Stimulated activated memory B cell treated with anti-CD40 and anti-IgM and Interleukin-4, amounts not matched to agents 10 μg/mL and 1 μg/mL and 100 μg/mL, for 72 hours (primary cell): ENCODE measurements at places on chromosomes 1 and 21.
A peak's percentile ranks its signal among the peaks of the same experiment; 100 is the strongest.

GRCh38 chr1:4784761-4785160 is 130.4 kb downstream of the AJAP1 start:
- H3K36me3 ChIP-seq: no peaks in the 10 kb centered on the region
- peaks cover 9% of the 10 kb centered on the region for H3K27me3 ChIP-seq
- H3K4me1 ChIP-seq: no peaks in the 10 kb centered on the region
- H3K27ac ChIP-seq: no peak overlapping the region
- H3K4me3 ChIP-seq: no peak overlapping the region

DNA sequence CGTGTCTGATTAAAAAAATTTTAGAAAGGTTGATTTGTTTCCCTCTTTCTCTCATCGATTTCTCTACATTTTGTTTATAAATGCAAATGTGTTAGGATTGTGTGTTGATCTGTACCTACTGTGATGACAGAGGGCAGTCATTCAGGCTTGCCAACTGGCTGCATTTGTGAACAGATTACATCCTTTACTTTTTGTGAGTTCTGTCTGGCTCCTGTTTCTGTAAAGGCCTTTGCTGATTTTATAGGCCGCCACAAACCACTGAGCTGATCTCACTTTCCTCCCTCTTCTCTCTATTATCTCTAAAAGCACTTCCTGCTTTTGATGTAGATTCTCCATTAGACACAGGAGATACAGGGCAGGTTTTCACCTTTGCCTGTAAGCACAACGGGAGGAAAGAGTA is 106.8 kb downstream of the ESRRG start:
- no peak overlapping the region for H3K4me3 ChIP-seq
- H3K27me3 ChIP-seq: no peaks in the 10 kb centered on the region
- no peak for ATAC-seq
- no peaks in the 10 kb centered on the region for H3K36me3 ChIP-seq
- H3K4me1 ChIP-seq: no peaks in the 10 kb centered on the region
- H3K27ac ChIP-seq: no peak overlapping the region

GRCh38 chr21:27586986-27587385 is 620.1 kb upstream of the ADAMTS5 start:
- no peak overlapping the region for H3K27ac ChIP-seq
- ATAC-seq: no peak
- H3K36me3 ChIP-seq: no peaks in the 10 kb centered on the region
- no peak overlapping the region for H3K4me3 ChIP-seq
- H3K27me3 ChIP-seq: no peaks in the 10 kb centered on the region
- H3K4me1 ChIP-seq: no peaks in the 10 kb centered on the region

- H3K27me3 ChIP-seq: peaks cover 68% of the 10 kb centered on the region
- peaks cover 7% of the 10 kb centered on the region for H3K4me1 ChIP-seq
- no peaks in the 10 kb centered on the region for H3K36me3 ChIP-seq
- ATAC-seq: no peak
- H3K4me3 ChIP-seq: no peak overlapping the region
- H3K27ac ChIP-seq: no peak overlapping the region
These were observed 67.5 kb upstream of the CD34 start for GRCh38 chr1:207978441-207978840.

DNA sequence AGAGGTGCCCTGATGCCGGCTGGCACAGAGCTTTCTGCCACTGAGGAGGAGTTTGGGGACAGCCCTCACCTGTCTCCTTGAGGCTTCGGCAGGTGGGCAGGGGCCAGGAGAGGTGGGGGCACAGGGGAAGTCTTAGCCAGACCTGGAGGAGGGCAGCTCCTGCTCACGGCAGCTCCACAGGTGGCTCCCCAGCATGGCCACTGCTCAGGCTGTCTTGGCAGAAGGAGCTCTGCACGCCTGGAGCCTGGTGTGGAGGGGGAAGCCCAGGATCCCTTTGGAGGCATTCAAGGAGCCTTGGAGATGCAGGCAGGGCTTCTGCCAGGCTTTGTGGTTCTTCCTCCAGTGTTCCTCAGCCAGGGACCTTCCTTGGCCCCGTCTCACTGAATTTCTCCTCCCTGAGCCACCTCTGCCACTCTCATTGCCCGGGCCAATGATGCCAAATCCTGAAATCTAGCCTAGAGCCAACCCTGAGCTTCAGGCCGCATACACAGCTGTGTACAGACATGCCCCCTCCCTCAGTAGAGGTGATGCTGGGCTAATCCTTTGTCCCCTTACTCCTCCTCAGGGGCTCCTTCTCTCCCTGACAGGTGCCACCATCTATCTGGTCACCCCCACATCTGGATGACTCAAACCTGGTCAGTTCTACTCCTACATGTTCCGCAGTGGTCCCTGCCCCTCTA is 251.8 kb upstream of the VAMP3 start:
- no peaks in the 10 kb centered on the region for H3K36me3 ChIP-seq
- ATAC-seq: no peak
- H3K27me3 ChIP-seq: peaks cover 19% of the 10 kb centered on the region
- no peaks in the 10 kb centered on the region for H3K4me1 ChIP-seq

GRCh38 chr1:23039308-23039826 is 20.1 kb downstream of the KDM1A start:
- H3K4me1 ChIP-seq: peaks cover 16% of the 10 kb centered on the region
- H3K27me3 ChIP-seq: no peaks in the 10 kb centered on the region
- ATAC-seq: no peak
- no peak overlapping the region for H3K27ac ChIP-seq

DNA sequence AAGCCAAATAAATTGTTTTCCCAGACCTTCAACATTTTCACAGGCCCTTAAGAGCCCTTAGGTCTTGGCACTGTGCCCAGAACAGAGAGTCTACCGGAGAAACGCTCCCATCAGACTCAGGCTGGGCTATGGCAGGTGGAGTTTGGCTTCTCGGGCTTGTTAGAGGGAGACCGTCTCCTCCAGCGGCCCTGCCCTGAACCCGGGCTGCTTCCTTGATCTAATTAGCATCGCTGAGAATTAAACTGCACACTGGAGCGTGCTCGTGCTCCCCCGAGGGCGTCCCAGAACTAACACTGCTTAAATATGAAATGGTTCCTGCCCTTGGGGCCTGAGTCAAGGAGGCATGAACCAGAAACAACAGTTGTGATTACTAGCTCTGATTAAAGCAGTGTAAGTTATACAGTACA is 634.4 kb downstream of the MATN1 start:
- peaks cover 54% of the 10 kb centered on the region for H3K27me3 ChIP-seq
- H3K27ac ChIP-seq: no peak overlapping the region
- no peak overlapping the region for H3K4me3 ChIP-seq
- no peaks in the 10 kb centered on the region for H3K4me1 ChIP-seq

- no peak for ATAC-seq
- H3K36me3 ChIP-seq: no peaks in the 10 kb centered on the region
- H3K4me3 ChIP-seq: no peak overlapping the region
- H3K27me3 ChIP-seq: peaks cover 64% of the 10 kb centered on the region
- no peak overlapping the region for H3K27ac ChIP-seq
- peaks cover 13% of the 10 kb centered on the region for H3K4me1 ChIP-seq
These were observed 8.3 kb downstream of the PLEKHG5 start for GRCh38 chr1:6483017-6483760.

- no peaks in the 10 kb centered on the region for H3K27me3 ChIP-seq
- ATAC-seq: no peak
- H3K27ac ChIP-seq: no peak overlapping the region
- no peak overlapping the region for H3K4me3 ChIP-seq
- H3K4me1 ChIP-seq: peaks cover 7% of the 10 kb centered on the region
- peaks cover 75% of the 10 kb centered on the region for H3K36me3 ChIP-seq
These were observed 31.3 kb downstream of the NVL start for GRCh38 chr1:224298346-224299330.

DNA sequence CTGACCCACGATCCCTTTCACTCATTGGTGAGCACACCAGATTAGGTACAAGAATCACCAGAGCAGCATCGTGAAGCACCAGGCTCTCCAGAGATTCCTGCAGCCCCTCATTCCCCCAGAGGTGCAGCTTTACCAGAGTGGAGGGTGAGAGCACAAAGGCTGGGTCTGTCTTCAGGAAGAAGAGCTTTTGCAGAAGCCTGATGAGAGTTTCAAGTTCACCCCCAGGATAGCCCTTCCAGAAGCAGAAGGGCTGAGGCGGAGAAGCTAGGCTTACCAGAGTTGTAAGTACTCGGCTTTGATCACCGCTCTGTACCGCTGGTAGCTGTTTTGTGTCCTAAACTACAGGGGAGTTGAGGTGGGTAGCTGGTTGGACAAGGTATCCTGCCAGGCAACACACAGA is 3.1 kb downstream of the TSSK3 start:
- H3K27me3 ChIP-seq: no peaks in the 10 kb centered on the region
- no peak overlapping the region for H3K4me3 ChIP-seq
- no peak for ATAC-seq
- H3K36me3 ChIP-seq: peaks cover 55% of the 10 kb centered on the region
- H3K4me1 ChIP-seq: peaks cover 25% of the 10 kb centered on the region

- H3K36me3 ChIP-seq: no peaks in the 10 kb centered on the region
- H3K4me1 ChIP-seq: no peaks in the 10 kb centered on the region
- peaks cover 37% of the 10 kb centered on the region for H3K27me3 ChIP-seq
- H3K4me3 ChIP-seq: no peak overlapping the region
- ATAC-seq: no peak
These were observed 2.5 kb upstream of the C1QA start for GRCh38 chr1:22633697-22634463.

DNA sequence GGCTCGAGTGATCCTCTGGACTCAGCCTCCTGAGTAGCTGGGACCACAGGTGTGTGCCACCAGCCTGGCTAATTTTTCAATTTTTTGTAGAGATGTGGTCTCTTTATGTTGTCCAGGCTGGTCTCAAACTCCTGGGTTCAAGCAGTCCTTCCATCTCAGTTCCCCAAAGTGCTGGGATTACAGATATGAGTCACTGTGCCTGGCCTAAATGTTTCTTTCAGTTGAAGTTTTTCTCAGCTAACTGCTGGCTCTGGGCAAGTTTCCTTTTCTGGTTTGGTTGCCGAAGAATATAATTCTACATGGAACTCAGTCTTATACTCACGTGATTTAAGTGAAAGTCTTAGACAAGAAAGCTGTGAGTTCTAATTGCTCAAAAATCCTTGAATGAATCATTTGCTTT is 57.0 kb downstream of the SASS6 start:
- H3K4me1 ChIP-seq: peaks cover 4% of the 10 kb centered on the region
- no peaks in the 10 kb centered on the region for H3K27me3 ChIP-seq
- H3K27ac ChIP-seq: peak overlapping the region; percentile 54
- peaks cover 67% of the 10 kb centered on the region for H3K36me3 ChIP-seq

- no peaks in the 10 kb centered on the region for H3K4me1 ChIP-seq
- no peak overlapping the region for H3K27ac ChIP-seq
- H3K4me3 ChIP-seq: no peak overlapping the region
- ATAC-seq: no peak
These were observed 185.3 kb downstream of the ZP4 start for GRCh38 chr1:237705462-237705861.

DNA sequence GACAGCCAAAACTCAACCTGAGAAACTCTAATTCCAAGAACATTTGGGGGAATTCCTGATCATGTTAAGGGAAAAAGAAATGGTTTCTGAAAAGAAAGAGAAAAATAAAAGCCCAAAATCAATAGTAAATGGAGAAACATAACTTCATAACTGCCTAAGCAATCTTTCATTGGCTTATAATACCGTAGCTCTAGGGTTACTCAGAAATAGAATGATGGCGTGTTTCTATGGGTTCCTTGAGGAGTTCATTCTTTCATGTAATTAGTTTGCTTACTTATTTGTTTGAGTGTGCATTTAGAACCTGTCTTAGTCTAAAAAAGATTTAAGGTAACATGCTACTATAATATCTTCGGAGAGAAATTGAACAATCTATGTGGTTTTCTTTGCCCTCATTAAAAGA is 37.5 kb upstream of the FBXO28 start:
- H3K36me3 ChIP-seq: no peaks in the 10 kb centered on the region
- H3K4me1 ChIP-seq: no peaks in the 10 kb centered on the region
- H3K27me3 ChIP-seq: peaks cover 35% of the 10 kb centered on the region
- no peak overlapping the region for H3K4me3 ChIP-seq
- ATAC-seq: no peak
- no peak overlapping the region for H3K27ac ChIP-seq

DNA sequence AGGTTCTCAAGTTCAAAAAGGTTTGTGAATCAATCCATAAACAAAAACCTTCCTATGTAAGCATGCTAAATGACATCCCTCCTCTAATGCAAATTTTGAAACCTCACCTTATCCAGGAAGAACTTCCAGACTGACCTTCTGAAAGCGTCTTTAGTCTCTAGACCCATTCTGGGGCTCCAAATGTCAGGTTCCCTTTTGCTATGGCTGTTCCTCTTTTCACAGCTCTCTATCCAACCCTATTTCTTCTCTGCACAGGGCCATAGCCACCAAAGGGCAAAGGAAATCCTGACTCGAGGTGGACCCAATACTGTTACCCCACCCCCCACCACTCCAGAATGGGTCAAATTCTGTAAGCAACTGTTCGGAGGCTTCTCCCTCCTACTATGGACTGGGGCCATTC is 3.4 kb downstream of the ATP1A4 start:
- ATAC-seq: peak; percentile 64
- H3K27ac ChIP-seq: no peak overlapping the region
- H3K27me3 ChIP-seq: peaks cover 14% of the 10 kb centered on the region

DNA sequence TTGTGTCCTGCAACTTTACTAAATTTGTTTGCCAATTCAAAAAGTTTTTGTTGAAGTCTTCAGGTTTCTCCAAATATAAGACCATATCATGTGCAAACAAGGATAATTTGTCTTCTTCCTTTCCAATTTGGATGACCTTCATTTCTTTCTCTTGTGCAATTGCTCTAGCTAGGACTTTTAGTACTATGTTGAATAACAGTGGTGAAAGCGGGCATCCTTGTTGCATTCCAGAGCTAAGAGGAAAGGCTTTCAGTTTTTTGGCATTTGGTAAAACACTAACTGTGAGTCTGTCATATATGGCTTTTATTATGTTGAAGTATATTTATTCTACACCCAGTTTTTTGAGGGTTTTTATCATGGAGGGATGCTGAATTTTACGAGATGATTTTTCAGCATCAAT is 630.0 kb upstream of the ADGRL2 start:
- no peaks in the 10 kb centered on the region for H3K4me1 ChIP-seq
- H3K27me3 ChIP-seq: no peaks in the 10 kb centered on the region
- ATAC-seq: no peak
- no peaks in the 10 kb centered on the region for H3K36me3 ChIP-seq
- no peak overlapping the region for H3K27ac ChIP-seq

DNA sequence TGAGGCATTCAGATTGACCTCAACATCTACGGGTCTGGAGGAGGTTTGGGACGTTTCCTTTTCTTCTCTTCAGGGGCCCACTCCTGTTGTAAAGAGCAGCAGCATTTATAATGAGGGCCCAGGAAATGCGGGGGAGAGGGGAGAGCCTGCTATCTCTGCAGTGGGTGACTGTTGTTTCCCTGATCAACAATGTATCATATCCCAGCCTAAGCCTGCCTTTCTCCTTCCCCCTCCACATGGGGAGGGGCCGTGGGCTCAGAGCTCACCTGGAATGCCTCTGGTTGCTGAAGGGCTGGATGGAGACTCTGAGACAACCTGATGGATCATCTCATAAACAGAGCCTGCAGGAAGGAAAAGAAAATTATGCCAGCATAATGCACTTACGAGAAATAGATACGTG is 36.0 kb upstream of the HAO2 start:
- peaks cover 26% of the 10 kb centered on the region for H3K27me3 ChIP-seq
- no peak for ATAC-seq
- peaks cover 5% of the 10 kb centered on the region for H3K4me1 ChIP-seq
- no peak overlapping the region for H3K4me3 ChIP-seq
- H3K36me3 ChIP-seq: no peaks in the 10 kb centered on the region
